AML-193 (cell line): ENCODE measurements at places on chromosomes 5 and 9.

DNA sequence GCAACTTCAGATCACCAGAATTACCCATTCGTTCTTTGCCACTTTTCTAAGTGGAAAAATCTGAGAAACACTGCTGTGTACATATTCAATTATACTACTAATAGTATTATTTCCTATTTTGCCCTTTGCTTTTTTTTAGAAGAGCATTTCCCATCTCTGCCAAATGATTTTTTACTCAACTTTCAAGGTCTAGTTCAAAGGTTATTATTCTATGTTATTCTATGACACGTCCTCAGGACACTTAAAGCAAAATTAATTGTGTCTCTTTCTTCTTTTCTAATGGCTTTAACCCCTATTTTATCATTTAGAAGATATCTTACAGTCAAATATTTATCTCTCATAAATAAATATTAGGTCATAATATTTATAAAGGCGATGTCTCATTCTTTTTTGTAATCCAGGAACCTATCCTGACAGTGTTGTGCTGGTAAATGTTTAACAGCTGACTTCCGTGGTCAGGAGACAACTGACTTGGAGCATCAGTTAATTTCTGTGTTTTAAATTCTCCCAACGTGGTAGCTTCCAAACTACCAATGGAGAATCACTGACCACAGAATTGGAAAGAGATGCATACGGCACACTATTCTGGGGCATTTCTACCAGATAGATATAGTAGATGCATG lies 375.2 kb downstream of the ARRDC3 start:
- no peak for DNase-seq

- DNase-seq = no peak
Measured at GRCh38 chr9:69173891-69174615, at the start of gene TJP2. TSS of gene TJP2 (plus strand) at chr9:69174277. CDS start at chr9:69174373, 96 bp downstream.

DNA sequence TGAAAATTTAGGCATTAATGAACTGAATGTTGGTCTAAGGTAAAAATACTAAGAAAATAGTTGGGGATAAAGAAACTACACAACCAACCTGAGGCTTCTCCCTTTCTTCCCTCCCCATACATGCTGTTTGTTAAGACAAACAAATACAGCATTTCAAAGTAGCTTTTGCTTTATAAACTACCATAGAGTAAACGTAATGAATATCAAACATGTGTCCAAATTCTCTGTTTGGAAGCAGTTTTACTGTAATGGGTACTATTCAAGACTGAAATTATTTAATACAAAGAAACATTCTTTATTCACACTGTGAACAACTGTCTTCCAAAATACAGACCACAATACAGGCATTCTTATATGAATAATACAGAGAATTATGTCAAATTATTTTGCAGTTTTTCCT lies 52.0 kb downstream of the SLC44A1 start:
- DNase-seq = no peak

DNA sequence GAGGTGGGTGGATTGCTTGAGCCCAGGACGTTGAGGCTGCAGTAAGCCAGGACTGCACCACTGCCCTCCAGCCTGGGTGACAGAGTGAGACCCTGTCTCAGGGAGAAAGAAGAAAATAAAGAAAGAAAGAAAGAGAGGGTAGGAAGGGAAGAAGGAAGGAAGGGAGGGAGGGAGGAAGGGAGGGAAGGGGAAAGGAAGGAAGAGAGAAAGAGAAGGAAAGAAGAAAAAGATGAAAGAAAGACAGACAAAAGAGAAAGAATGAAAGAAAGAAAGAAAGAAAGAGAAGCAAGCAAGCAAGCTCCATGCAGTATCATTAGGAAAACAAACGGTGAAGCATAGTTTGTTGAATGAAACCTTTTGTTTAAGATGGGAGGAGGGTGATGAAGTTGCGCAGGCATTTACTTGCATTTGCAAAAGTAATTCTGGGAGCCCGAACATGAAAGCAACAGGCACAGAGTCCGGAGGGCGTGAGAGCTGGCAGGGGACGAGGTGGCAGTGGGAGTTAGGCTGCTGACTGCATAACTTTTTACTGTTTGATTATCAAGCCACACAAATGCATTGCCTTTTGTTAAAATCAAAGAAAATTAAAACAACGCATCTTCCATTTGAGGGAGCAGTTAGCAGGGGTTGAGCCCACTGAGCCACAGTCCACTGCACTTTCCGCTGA lies 26.0 kb upstream of the CEP72 start:
- DNase-seq = no peak

DNA sequence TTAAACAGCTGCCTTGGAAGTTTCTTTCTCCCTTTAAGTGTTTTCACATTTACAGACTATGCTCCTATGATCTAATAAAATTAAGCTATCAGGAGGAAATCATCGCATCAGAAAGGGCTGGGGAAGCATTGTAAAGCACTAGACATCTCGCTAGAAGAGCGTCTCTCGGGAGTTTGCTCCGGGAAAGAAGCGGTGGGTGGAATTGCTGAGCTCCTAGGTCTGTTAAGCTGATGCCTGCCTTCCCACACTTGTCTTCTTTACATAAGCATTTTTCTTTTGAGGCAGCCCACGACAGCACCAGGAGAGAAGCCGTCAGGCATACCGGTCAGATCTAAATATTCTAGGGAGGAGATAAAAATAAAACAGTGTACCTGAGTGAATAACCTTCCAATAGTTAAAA lies 541.7 kb upstream of the TUSC1 start:
- no peak for DNase-seq

DNA sequence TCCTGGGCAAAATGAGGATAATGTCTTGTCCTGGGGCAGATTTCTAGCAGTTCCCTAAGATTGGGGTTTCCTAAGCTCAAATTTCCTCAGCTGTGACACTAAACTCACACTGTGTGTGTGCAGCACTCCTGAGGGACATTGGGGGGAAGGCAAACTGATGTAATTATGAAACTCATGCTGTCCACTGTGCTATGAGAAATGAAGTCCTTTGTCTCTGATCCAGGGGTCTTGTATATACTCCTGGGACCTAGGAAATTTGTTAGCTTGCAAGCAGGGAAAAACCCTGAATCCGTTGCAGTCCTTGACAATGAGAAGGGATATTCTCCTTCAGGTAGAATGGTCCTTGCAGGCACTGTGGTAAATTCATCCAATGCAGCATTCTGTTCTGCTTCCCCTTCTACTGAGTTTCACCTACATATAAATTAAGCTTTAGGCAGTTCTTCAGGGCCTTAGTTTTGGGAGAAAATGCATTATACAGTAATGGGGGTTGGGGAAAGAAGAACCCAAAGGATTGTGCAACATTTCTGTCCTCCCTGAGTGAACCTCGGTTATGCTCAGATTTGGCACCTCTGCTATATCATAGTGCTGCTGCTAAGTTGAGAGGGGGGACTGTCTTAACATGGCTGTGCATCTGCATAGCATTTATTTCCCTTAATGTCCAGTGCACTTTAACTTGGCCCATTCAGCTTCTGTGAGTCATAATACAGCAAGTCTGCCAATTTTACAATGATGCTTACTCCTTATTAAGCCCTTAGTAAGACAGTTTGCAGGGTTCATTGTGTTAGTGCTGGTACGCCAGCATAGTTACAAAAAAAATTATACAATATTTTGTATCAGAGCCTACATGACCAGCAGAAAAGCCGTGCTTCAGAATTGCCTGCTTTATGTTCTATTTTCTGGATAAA lies 80.2 kb downstream of the PJA2 start:
- peak; percentile 30 for DNase-seq

GRCh38 chr9:21505425-21506179 lies 23.5 kb upstream of the IFNE start:
- DNase-seq = no peak

GRCh38 chr9:77735494-77735893 lies 87.4 kb upstream of the GNA14 start:
- DNase-seq = no peak

- no peak for DNase-seq
Measured at GRCh38 chr9:99385215-99385614, 163.1 kb downstream of the SEC61B start.

- DNase-seq = no peak
Measured at GRCh38 chr5:181221105-181221791, 1.8 kb upstream of the TRIM41 start.

DNA sequence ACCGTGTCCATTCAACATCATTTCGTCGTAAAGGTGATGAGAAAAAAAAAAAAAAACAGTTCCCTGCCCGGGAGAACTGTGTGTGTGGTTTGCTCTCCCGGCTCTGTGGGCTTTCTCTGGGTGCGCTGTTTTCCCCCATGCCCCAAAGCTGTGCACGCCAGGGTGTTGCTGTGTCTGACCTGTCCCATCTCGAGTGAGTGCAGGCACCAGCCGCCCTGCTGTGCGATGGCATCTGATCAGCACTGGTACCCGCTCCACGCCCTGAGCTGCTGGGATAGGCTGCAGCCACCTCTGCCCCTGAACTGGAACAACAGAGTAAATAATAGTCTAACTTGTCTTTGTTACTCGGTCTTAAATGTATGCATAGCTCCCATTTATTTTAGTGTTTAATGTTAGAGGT lies 33.3 kb downstream of the CEP72 start:
- no peak for DNase-seq

DNA sequence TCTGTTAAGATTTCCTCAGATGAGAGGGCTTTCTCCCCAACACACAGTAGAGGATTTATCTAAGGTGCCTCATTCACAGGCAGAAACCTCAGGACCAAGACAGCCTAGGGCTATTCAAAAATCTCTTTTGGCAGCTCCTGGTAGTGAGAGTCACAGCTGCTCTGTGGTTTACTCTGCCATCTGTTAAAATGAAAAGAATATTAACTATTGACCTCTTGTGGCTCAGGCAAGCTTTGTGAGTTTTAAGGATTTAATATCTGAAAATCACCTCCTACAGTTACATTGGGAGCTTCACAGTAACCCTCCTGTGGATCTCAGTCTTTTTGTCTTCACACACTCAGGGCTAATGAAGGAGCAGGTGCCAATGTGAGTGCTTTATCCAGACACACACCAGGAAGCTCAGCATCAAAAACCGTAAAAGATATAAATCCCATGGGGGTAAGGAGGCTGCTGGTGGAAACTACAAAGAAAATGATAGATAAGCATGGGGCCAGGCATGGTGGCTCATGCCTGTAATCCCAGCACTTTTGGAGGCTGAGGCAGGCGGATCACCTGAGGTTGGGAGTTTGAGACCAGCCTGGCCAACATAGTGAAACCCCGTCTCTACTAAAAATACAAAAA lies 29.7 kb downstream of the PPP1R2B start:
- DNase-seq = no peak

DNA sequence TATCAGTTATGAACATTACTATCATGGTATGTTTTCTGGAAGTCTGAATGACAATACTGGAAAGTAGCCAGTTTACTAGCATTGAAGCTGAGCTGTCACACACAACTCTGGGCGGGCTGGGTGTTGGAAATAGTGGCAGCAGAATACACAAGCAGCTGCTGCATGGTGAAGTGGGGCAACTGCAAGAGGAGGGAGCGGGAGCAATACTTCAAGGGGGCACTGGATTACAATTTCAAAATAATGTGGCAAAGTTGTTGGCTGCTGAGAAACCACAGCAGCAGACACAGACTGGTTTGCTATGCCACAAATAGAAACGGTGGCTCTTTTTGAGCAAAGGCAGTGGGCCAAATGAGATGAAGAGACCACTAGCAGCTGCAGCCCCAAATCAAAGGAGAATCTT lies 350.2 kb downstream of the KIAA0825 start:
- DNase-seq = no peak
